Activated CD4-positive, CD25-positive, alpha-beta regulatory T cell (primary cell): ENCODE measurements at places on chromosomes 7 and 10.

DNA sequence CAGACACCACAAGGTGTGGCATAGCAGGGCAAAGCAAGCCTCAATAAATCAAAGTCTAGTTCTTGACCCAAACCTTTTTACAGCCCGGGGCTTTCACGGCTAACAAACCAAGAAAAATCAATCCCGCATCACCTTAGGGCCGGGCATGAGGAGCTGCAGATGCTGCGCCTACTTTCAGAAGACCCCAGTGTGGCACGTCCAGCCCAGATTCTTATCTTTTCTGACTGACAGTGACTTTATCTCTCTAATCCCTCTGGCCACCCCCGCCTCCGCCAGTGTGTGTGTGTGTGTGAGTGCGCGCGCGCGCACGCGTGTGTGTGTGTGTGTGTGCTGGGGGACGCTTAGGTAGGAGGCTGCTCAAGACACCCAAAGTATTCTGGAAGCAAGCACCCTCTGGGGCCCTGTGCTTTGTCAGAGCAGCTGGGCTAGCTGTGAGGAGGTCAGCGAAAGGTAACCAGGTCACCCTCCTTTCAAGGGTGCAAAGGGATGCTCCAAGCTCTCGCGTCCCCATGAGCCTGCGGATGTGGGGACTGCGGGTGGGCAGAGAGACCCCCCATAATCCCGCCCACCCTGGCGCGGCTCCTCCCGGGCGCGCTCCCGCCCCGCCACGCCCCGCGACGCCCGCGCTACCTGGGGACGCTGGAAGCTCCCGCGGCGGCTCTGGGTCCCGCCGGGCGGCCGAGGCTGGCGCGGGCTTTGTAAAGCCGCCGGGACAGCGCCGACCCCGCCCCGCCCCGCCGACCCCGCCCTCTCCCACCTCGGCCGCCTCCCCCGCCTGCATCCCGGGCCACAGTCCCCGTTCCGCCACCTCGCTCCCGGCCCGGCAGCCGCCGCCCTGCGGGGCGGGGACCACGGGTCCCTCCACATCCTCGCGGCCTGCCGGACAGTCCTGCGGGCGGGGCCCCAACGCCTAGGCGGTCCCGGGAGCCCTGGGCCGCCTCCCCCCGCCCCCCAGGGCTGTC, 57.1 kb upstream of the RHOBTB1 start:
- DNase-seq: no peak

GRCh38 chr7:50349399-50349798, 44.9 kb downstream of the IKZF1 start:
- no peak for DNase-seq

- DNase-seq: no peak
These were observed 958.0 kb upstream of the PHF14 start for GRCh38 chr7:10015687-10016086.

GRCh38 chr7:84009782-84010181, 184.8 kb downstream of the SEMA3A start:
- DNase-seq: no peak

GRCh38 chr10:113613427-113613826, 50.4 kb downstream of the NRAP start:
- no peak for DNase-seq

DNA sequence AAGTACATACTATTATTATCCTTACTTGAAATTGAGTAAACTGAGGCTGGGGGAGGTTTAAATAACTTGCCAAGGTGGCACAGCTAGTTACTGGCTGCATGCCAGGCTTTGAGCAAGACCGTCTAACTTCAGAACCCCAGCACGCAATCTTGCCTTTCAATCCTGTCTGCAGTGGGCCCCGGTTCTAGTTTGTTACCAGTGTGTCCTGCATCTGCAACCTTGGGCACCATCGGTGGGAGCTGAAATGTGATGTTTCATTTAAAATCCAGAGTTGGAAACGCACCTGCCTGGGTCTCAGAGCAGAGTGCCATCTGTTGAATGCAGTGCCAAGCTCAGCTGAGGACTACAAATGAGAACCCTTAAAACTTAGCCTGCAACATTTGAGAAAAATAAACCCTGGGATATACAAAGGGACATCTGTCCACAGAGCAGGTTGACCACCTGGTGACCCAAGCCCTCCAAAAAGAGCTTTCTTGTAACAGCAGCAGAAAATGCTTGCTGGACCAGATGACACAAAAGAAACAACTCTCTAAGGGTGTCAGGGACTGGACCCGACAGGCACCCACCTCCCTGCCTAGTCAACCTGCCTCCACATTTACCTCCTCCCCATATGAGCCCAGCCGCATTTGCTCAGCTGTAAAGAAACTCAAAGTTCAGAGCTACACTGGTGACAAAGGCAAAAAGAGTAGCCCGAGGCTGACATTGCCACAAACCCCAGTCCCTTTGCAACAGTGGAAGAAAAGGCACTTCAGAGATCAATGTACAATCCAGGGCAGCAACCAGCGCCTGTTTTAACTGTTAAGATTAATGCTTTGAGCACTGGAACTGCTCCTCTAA, 1.7 kb downstream of the SH3PXD2A start:
- no peak for DNase-seq

GRCh38 chr7:54955696-54956420, 63.0 kb upstream of the EGFR start:
- no peak for DNase-seq

DNA sequence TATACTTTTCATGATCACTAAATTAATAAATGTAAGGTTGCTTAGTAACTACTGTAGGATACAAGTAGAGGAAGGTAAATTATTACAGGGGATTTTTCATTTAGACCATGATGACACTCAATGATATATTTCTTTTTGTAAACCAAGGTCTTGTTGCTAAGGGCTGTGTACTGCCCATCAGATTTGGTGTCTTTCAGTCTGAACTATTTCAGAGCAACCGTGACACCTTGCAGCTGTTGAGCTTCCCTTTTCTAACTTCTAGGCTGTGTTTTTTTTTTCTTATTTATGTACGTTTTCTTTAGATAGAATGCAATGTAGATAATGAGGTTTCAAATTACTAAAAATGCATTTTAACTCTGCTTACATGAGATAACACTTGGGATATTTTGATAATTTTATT, 292.0 kb upstream of the MBL2 start:
- DNase-seq: no peak

DNA sequence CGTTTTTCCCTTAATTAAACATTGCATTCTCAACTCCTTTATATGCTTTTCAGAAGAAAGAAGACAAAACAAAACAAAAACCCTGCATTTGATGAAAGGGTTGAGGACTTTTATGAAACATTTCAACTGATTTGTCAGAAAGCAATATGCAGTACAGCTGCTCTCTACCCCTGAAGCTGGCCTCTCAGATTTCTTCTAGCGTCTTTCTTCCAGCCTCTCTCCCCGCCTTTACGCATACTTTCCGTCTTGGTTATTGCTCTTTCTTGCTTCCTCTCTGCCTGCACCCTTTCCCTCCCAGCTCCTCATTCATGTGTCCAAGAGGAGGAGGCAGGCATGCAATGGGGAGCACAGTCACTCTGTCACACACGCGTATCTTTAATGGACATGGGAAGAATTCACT, 91.0 kb upstream of the COL1A2 start:
- no peak for DNase-seq
